ENCODE measurements at places on chromosomes 13 and 19.

- DNase-seq, result no peak
Measured at GRCh38 chr13:85529218-85529594, 270.0 kb downstream of the SLITRK6 start.

DNA sequence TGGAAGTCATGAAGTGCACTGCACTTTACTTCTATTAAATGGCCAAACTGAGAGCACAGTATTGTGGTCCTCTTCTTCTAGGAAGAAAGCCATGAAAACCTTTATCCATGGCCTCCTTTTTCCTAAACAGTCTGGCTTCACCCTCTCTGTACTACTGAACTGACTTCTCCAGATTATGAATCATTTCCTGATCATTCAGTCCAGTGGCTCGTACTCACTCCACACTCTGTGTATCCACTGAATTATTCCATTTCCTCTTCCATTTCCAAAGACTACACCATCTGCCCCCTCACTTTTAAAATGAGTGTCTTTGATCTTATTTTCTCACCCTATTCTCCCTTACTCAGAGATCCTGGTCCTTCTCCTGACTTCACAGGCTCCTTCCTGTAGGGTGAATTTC, 29.7 kb upstream of the FREM2 start:
- DNase-seq, result no peak

DNA sequence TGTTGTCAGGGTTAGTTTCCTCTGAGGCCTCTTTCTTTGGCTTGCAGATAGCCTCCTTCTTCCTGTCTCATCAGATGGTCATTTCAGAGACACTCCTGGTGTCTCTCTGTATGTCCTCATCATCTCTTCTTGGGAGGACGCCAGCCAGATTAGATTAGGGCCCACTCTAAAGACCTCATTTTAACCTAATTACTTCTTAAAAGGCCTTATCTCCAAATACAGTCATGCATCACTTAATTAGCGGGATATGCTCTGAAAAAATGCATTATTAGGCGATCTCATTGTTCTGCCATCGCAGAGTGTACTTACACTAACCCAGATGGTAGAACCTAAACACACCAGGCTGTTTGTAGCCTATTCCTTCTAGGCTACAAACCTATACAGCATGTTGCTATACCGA, 89.0 kb downstream of the CDK8 start:
- DNase-seq, result no peak

- no peak for DNase-seq
Measured at GRCh38 chr19:4533835-4534424, 1.1 kb downstream of the PLIN5 start.

DNA sequence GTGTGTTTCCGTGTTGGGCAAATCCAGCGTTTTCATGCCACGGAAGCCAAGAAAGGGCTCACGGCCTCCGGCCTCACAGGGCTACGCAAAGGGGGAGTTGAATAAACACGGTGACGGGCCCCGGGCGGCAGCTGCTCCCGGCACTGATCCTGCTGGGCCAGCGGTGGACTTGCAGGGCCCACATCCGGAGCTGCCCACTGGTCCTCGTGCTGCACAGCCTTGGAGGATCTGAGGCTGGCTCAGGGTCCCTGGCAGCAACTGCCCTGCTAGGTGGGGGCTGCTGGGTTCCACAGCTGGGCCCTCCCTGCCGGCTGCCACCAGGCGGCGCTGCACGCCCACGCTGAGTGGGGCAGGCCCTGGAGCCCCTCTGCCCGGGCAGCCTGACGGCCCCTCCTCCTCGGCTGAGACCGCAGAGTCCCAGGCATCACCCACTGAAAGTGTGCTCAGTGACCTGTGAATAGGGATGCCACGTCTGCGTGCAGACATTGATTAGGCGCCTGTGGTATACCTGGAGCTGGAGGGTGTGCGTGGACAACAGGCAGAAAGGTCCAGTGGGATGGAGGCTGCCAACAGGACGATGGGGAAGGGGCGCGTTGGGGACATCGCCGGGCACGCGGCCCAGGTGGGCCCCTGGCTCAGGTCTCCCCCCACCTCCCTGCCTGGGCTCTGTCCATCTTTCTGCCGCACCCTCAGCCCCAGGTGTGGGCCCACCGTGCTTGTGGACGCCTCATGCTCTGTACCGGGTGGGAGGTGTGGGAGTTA, 5.3 kb upstream of the HCN2 start:
- DNase-seq, result peak; percentile 46

GRCh38 chr19:15422296-15423075, 3.7 kb upstream of the AKAP8L start:
- DNase-seq, result no peak

- no peak for DNase-seq
Measured at GRCh38 chr19:30930941-30931706, 418.1 kb downstream of the TSHZ3 start.

- DNase-seq, result no peak
Measured at GRCh38 chr13:47723898-47724297, 277.2 kb downstream of the SUCLA2 start.

DNA sequence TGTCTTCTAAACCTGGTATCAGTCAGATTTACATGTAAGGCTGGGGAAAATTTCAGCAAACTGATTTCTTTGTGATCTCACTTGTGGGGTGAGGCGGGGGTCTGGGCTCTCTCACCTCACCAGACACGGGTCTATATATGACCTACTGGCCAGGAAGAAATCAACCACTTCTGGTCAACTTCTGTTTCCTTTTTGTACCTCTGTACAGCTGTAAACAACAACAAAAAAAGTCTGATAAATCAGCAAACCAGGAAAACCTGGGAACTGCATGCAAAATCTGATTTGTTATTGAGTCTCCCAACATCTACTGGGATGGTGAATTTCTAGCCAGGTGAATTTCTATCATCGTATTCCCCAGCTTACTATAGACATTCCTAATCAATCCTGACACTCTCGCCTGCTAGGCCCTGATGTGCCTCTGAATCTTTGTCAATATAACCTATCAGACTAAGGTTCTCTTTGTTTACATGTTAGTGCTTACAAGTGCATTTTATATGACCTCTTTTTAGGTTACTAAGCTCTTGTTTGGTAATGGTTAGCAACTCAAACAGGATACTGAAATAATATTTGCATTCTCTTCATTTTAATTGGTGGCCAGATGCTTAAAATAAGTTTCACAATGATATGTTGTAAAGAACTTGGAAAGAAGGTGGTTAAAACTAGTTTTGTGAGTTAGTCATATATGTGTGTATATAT, 77.7 kb downstream of the LRRC63 start:
- DNase-seq, result no peak

DNA sequence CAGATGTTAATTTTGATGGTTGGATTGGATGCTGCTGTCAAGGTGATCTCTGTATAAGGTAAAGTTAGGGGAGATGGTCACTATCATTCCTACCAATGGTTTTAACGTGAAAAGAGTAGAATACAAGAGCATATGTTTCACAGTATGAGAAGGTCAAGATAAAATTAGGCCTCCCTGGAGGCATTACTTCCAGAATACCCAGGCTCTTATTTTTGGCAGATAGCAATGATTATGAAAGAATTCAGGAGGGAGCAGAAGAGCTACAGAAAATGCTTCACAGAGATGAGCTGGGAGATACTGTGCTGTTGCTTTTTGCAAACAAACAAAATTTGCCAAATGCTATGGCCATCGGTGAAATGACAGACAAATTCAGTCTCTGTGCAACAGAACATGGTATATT, 547.5 kb upstream of the SPRY2 start:
- DNase-seq, result no peak

GRCh38 chr19:33459222-33460090, 62.1 kb downstream of the PEPD start:
- DNase-seq, result no peak

- no peak for DNase-seq
Measured at GRCh38 chr19:52691737-52692136, 43.1 kb downstream of the ZNF611 start.

DNA sequence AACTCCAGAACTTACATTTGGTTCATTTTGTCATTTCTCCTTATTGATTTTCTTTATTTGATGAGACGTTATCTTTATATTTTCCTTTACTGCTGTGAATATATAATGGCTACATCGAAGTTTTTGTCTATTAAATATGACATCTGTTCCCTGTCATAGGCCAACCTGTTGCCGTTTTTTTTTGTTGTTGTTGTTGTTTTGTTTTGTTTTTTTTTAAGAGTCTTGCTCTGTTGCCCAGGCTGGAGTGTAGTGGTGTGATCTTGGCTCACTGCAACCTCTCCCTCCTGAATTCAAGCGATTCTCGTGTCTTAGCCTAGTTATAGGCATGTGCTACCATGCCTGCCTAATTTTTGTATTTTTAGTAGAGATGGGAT, 29.4 kb downstream of the ZNF780B start:
- no peak for DNase-seq

GRCh38 chr13:109760951-109761350, 25.4 kb downstream of the IRS2 start:
- DNase-seq, result no peak

DNA sequence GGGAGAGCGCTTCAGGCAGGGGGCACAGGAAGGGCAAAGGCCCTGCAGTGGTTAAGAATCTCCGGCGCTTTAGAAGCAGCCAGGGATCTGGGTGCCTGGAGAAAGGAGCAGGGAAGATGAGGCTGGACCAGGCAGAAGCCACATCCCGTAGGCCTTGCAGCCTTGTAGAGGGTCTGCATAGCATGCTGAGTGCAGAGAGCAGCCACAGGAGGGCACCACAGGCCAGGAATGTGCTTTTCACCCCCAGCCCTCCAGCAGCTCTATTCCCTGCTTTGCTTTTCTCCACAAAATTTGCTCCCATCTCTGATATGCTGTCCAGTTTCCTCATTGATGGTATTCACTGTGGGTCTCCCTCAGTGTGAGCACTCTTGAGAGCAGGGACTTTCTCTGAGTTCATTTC, 5.7 kb downstream of the WDR62 start:
- DNase-seq, result no peak

GRCh38 chr13:35378939-35379338, 97.5 kb downstream of the MAB21L1 start:
- no peak for DNase-seq

All from activated T-helper 1 cell treated with Interleukin-2 at 50 U/mL for 16 hours (primary cell).